Sciatic nerve (tissue), 2 donors: ENCODE measurements at places on chromosomes 2 and 18. TPM values are rescaled to one million over a fixed set of nuclear protein-coding genes. Genes with fewer than 3 reads are reported as not detected.

IL36B gene
- total RNA-seq: not detected

DYNAP gene
- not detected for total RNA-seq

PRKAG3 gene
- total RNA-seq: 0.49 TPM

- DNase-seq: no peak
Observed at GRCh38 chr2:240810621-240811020, 9.4 kb downstream of the KIF1A start.

GRCh38 chr18:58362027-58362575 is 266.8 kb downstream of the ALPK2 start:
- DNase-seq: no peak

GRCh38 chr2:161419638-161420190 is 3.6 kb downstream of the TBR1 start:
- no peak for DNase-seq

- DNase-seq: no peak
Observed at GRCh38 chr2:204170411-204170810, 233.8 kb downstream of the ICOS start.

- DNase-seq: no peak
Observed at GRCh38 chr18:21047126-21047525, 64.5 kb downstream of the ROCK1 start.

GRCh38 chr18:10090668-10091067 is 176.9 kb downstream of the VAPA start:
- DNase-seq: no peak

DNA sequence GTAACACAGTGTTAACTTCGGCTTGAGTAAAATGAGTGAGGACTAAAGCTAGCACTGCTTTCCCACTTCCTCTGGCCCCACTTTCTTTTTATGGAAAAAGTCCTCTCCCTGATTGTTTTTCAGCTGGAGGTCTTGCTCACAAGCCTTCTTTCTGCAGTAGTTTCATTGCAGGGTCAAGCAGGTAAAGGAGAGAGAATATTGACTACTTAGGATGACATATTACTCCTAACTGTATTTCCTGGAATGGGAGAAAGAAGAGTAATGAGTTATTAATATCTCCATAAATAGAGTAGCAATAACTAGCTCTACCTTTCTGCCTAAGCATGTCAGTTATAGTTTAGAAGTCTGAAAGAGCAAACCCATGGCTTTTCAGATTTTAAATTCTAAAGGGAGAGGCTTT is 45.0 kb downstream of the MAP4K4 start:
- DNase-seq: no peak

DNA sequence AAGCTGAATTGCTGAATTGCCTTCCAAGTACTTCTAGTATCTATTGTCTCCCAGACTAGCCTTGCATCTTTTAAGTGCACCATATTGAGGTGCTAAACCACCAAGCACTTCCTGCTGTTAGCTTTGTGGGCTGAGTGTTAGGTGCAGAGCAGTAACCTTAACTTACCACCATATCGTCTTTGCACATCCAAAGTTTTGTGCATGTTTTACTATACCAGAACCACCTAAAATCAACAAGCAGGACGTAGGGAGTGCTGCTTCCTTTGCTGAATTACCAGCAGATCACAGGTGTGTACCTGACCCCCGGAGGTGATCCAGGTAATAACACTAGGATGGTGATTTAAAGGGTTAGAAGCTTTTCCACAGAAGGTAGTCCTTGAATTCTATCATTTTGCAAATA is 359.9 kb upstream of the HNRNPA3 start:
- no peak for DNase-seq

GRCh38 chr2:172725746-172726145 is 9.9 kb upstream of the RAPGEF4 start:
- DNase-seq: no peak

GRCh38 chr2:16496426-16497388 is 168.9 kb downstream of the CYRIA start:
- no peak for DNase-seq

DNA sequence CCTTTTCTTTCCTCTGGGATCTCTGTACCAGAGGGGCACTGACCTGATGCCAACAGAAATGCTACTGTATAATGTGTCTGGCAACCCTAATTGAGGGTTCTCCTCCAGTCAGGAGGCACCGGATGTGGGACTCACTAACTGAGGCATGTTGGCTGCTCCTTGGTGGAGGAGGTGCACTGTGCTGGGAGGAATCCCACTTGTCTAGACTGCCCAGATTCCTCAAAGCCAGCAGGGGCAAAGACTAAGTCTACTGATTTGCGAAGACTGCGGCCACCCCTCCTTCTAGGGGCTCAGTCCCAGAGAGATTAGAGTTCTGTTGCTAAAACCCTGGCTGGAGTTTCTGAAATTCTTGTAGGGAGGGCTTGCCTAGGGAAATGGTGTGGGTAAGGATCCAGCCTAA is 1192.1 kb downstream of the DPP10 start:
- DNase-seq: no peak

DNA sequence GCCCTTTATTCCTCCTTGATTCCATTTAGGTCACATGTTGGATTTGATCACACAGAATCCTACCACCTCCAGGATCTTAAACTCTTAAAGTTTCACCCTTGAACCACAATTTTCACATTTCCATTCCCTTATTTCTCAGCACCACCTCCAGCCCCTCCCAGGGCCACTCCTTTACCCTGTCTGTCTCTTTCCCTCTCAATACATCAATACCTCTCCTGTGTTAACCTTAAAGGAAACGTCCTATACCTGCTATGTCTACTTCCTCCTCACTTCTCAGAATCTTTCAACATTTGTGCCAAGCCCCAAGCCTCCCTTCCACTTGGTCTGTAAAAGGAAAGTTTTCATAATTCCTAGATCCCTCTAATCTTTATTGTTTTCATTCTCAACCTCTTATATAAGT is 158.8 kb downstream of the BAZ2B start:
- no peak for DNase-seq

DNA sequence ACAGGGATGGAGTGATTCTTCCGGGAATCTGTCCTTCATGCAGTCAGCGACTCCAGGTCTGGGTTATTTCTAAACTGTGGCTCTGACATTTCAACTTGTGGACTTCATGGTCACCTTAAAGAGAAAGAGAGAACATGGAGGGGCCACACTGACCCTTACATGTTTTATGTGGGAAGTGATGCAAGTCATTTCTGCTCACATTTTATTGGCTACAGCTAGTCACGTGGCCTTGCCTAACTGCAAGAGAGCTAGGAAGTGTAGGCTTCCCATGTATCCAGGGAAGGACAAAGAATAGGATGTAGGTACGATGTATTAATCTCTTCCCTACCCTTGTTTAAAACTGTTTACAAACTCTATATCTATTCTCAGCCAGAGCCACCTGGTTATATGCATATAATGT is 30.3 kb upstream of the AFTPH start:
- no peak for DNase-seq
